H9 (cell line): ENCODE measurements at places on chromosomes 4 and X. TPM values are rescaled to one million over a fixed set of nuclear protein-coding genes. Genes with fewer than 3 reads are reported as not detected.

RASL11B gene
- 28.3 and 30.0 TPM in 2 replicates for total RNA-seq

MAGEA1 gene
- total RNA-seq = not detected in 2 replicates

FDCSP gene
- not detected in 2 replicates for total RNA-seq

UCP1 gene
- total RNA-seq = not detected in 2 replicates

ITIH6 gene
- not detected in 2 replicates for total RNA-seq

SPOCK3 gene
- total RNA-seq = 0.28 and 0.53 TPM in 2 replicates

DNA sequence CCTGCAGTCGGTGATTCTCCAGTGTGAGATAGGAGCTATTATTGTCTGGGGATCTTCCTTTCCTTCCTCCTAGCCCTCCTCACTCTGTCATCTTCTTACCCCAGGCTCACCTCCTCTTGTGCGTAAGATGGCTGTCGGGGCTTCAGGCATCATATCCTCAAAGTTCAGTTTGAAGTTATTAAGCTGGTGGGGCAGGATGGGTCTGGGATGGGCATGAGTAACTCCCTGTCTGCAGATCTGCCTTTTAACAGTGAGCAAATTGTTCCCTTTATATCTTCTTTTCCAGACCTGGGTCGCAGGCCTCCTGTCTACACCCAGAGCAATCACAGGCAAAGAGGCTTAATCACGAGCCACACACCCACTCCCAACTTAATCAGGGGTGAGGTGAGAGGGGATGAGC, 900 bp upstream of the MTMR1 start:
- DNase-seq = no peak
- H3K27ac ChIP-seq = no peak overlapping the region
- H3K4me3 ChIP-seq = peak overlapping the region; percentile 68

- no peak for DNase-seq
- no peak overlapping the region for H3K4me3 ChIP-seq
- H3K36me3 ChIP-seq = peaks cover 2% of the 10 kb centered on the region
- no peak overlapping the region for H3K27ac ChIP-seq
- H3K4me1 ChIP-seq = no peaks in the 10 kb centered on the region
- no peaks in the 10 kb centered on the region for H3K27me3 ChIP-seq
Observed at GRCh38 chr4:91220315-91220714, 1083.5 kb upstream of the GRID2 start.

DNA sequence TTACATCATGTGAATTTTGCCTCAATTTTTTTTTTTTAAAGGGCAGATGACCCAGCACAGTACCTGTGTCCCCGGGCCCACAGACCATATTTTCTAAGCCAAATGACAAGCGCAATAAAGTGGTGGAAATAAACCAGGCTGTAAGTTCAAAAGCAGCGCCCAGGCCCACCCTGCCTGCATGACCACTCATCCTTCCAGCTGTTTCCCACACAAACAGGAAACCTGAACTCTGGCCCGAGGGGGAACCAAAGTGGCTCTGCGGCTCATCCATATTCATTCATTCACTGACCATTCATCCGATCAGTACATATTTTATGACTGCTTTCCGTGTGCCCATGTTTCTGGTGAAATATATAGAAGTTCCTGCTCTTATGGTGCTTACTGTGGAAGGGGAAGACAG, 33.7 kb upstream of the CRMP1 start:
- no peak for DNase-seq
- no peaks in the 10 kb centered on the region for H3K27me3 ChIP-seq
- no peak overlapping the region for H3K27ac ChIP-seq
- peaks cover 3% of the 10 kb centered on the region; the same call in 1 of the 2 replicates for H3K4me1 ChIP-seq

DNA sequence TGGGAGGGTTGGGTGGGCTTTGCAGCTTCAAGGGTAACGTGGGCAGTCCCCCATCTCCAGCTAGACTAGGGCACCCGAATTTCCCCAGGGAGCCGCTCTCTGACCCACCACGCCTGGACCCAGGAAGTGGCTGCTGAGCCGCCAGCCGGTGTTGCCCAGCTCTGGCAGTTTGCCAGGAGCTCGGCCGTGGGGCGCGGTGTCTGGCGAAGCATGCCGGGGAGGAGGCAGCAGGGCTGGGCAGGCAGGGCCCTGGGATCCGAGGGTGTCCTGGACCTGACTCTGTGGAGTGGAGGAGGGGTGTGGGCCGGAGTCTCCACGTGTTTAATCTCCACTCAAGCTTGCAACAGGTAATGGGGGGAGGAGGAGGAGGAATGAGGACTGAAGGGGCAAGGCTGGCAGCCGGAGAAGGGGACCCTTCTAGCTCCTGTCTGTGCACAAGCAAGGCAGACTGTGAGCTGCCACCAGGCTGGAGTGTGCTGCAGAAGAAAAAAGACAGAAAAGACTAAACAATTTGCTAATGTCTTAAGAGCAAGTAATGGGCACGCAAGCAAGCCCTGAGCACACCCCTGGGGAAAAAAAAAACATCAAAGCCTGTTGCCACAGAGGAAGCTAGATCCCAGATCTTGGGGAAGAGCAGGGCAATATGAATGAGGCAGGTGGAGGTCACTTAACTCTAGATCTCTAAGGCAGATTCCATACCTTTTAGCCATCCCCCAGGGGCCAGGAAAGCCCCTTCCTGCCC, 2.4 kb downstream of the LONRF3 start:
- H3K36me3 ChIP-seq = peaks cover 2% of the 10 kb centered on the region
- peaks cover 61% of the 10 kb centered on the region for H3K27me3 ChIP-seq
- H3K27ac ChIP-seq = no peak overlapping the region
- DNase-seq = no peak

- no peak overlapping the region for H3K27ac ChIP-seq
- no peaks in the 10 kb centered on the region for H3K27me3 ChIP-seq
- H3K4me3 ChIP-seq = no peak overlapping the region
- H3K4me1 ChIP-seq = no peaks in the 10 kb centered on the region
Observed at GRCh38 chr4:72323227-72323626, 245.8 kb downstream of the ADAMTS3 start.

GRCh38 chr4:54386042-54386669, 157.1 kb downstream of the PDGFRA start:
- H3K36me3 ChIP-seq = no peaks in the 10 kb centered on the region
- no peak for DNase-seq
- H3K27ac ChIP-seq = no peak overlapping the region

DNA sequence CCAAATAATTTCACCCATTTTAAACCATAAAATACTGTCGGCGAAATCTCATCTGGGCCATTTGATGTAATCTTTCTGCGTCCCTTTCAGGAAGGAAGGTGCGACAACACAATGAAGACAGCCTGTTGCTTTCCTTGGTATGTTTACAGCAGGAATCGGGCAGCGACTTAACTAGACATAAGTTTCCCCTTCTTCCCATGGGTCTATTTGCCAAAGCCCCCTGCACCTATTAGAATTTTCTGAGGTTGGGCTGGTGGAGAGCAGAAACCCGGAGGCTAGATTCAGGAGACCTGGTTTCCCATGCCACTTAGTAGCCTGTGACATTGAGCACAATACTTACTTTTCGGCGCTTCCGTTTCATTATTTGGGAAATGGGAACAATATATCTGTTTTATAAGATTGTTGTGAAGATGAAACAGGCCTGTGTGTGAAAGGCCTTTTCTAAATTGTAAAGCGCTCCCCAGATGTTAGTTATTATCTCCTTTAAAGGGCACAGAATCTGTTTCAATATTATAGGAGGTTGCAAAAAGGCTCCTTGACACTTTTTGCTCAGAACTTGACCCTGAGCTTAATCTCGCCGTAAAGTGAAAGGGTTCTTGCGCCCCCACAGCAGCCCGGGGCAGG, 552 bp upstream of the AFF1 start:
- DNase-seq = no peak
- no peaks in the 10 kb centered on the region for H3K4me1 ChIP-seq
- H3K36me3 ChIP-seq = no peaks in the 10 kb centered on the region
- no peaks in the 10 kb centered on the region for H3K27me3 ChIP-seq
- peak overlapping the region; percentile 79 for H3K4me3 ChIP-seq

GRCh38 chr4:123631786-123632692, 235.4 kb downstream of the SPRY1 start:
- H3K4me1 ChIP-seq = no peaks in the 10 kb centered on the region
- peaks cover 8% of the 10 kb centered on the region for H3K36me3 ChIP-seq
- no peak overlapping the region; the same call in 2 of the 3 replicates for H3K4me3 ChIP-seq
- H3K27ac ChIP-seq = no peak overlapping the region
- DNase-seq = no peak

- H3K4me3 ChIP-seq = no peak overlapping the region
- H3K36me3 ChIP-seq = peaks cover 3% of the 10 kb centered on the region; the same call in 2 of the 3 replicates
- no peaks in the 10 kb centered on the region for H3K4me1 ChIP-seq
- H3K27ac ChIP-seq = no peak overlapping the region
- no peaks in the 10 kb centered on the region for H3K27me3 ChIP-seq
Observed at GRCh38 chr4:156413239-156414135, 459.8 kb upstream of the CTSO start.

- no peak for DNase-seq
- no peaks in the 10 kb centered on the region for H3K36me3 ChIP-seq
- H3K4me1 ChIP-seq = no peaks in the 10 kb centered on the region
- no peak overlapping the region for H3K4me3 ChIP-seq
- no peaks in the 10 kb centered on the region for H3K27me3 ChIP-seq
- no peak overlapping the region for H3K27ac ChIP-seq
Observed at GRCh38 chr4:158079661-158080060, 93.2 kb downstream of the GASK1B start.

DNA sequence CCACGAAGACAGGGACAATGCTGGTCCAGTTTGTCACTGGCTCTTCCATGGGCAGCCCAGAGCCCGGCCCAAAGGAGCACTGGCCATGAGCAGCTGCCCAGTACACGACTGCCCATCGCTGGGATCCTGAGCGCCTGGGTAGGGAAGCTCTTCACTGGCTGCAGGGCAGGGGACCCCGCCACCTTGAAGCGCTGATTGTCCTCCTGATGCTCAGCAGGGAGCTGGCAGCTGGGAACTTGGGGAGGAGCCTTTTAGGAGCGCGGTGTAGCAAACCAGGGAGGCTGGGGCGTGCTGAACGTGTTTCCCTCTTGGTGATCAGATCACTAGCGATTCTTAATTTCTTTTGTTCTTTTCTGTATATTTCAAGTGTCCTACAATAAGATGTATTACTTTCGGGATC, 1.8 kb downstream of the L1CAM start:
- DNase-seq = no peak
- H3K27ac ChIP-seq = no peak overlapping the region
- H3K36me3 ChIP-seq = peaks cover 13% of the 10 kb centered on the region
- H3K27me3 ChIP-seq = no peaks in the 10 kb centered on the region

DNA sequence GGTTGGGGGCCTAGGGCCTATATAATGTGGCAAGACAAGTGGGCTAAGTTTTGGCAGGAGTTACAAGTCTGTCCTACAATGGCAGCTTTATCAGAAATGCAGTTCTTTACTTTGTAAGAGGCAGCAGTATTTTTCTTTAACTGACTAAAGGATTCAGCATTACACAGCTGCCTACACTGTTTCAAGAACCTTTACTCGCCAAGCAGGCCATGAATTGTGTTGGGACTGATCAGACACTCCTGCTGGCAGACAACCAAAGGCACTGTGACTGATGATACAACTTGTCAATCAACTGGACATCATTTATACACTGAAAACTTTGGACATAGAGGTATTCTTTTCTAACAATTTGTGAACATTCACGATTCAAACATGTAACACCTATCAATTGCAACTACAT, 4.3 kb downstream of the MORC4 start:
- H3K4me3 ChIP-seq = no peak overlapping the region
- no peak for DNase-seq
- no peak overlapping the region for H3K27ac ChIP-seq
- peaks cover 14% of the 10 kb centered on the region for H3K36me3 ChIP-seq

- peaks cover 3% of the 10 kb centered on the region; the same call in 1 of the 2 replicates for H3K4me1 ChIP-seq
- H3K27ac ChIP-seq = no peak overlapping the region
- H3K36me3 ChIP-seq = no peaks in the 10 kb centered on the region; the same call in 2 of the 3 replicates
- no peak for DNase-seq
Observed at GRCh38 chr4:128608006-128608405, 201.5 kb upstream of the JADE1 start.

DNA sequence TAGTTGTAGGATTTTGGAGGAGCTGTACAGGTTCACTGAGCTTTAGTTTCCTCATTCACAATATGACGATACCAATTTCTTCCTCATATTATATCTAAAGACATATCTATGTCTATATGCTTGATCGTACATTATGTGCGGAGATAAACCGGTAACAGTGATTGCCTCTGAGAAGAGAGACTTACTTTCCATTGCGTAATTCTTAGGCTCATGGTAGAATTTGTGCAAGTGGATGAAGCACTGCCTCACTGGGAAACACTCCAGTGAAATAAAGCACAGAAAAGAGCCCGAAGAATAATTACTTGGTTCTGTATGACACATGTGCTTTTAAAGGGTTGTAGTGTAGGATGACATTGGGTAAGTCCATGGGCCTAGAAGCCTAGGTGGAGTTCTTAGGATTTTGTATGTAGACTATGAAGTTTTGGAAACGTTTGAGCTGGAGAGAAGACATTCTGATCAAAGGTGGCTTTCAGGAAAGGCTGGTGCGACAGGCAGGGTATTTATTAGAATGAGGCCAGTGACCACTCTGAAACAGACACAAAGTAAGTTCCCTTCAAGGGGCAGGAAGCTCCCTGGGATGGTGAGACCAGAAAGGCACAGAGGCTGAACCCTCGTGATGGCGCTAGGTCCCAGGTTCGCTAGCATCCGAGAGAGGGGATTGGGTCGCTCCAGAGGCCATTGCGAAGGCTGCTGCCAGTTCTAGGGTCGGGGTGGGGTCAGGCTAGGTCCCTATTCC, 649 bp upstream of the VBP1 start:
- no peak for DNase-seq
- H3K27me3 ChIP-seq = no peaks in the 10 kb centered on the region
- peak overlapping the region; percentile 81 for H3K4me3 ChIP-seq
- peaks cover 9% of the 10 kb centered on the region for H3K36me3 ChIP-seq

DNA sequence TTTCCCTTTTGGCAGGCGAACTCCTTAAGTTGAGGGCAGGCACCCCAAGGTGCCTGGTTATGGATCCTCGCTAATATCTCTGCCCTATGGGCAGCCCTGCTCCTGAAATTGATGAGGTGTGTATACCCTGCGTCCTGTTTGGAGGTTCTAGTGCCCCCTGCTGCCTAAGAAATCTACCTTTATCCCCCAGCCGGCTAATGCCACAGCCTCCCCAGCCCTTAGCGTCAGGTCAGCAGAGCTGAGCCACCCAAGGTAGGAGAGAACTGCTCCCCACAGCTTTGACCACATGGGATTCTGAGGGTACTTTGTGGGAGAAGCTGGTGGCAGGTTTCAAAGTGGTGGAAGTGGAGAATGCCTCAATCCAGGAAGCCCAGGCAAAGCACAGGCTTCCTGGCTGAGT, 50.8 kb downstream of the ANAPC4 start:
- no peaks in the 10 kb centered on the region; the same call in 1 of the 2 replicates for H3K27me3 ChIP-seq
- no peak for DNase-seq
- H3K4me3 ChIP-seq = no peak overlapping the region

DNA sequence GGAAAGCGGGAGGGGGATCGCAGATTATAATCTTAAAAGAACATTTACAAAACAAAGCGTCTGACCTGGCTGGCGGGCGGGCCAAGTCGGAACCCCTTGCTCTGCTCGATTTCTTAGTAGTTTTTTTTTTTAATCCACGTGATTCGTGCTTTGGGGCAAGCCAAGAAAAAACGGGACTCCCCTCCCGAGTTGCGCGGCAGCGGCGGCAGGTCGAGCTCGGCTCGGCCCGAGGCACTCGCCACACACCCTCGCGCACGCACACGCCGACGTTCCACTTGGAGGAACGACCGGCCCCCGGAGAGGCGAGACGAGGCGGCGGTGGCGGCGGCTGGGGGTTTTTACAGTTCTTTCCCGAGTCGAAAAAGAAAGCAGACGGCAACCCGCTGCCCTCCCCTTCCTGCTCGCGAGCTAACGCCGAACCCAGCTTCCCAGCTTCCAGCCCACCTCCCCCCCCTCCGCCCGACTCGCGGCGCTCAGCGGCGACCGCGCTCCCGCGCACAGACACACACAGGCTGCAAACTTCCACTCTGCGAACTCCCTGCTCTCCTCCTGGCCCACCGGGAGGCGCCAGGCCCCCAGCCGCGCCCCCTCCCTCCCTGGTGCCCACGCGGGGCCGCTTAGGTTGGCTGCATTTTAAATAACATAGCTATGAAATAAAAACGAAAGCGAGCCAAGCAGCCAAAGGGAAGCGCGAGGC, 1.2 kb downstream of the BCOR start:
- no peak overlapping the region for H3K27ac ChIP-seq
- peaks cover 10% of the 10 kb centered on the region; the same call in 1 of the 2 replicates for H3K4me1 ChIP-seq
- peak overlapping the region; percentile 86 for H3K4me3 ChIP-seq
- H3K36me3 ChIP-seq = peaks cover 8% of the 10 kb centered on the region; the same call in 2 of the 3 replicates
- DNase-seq = peak; percentile 61
